ENCODE measurements at places on chromosomes 4 and X.

DNA sequence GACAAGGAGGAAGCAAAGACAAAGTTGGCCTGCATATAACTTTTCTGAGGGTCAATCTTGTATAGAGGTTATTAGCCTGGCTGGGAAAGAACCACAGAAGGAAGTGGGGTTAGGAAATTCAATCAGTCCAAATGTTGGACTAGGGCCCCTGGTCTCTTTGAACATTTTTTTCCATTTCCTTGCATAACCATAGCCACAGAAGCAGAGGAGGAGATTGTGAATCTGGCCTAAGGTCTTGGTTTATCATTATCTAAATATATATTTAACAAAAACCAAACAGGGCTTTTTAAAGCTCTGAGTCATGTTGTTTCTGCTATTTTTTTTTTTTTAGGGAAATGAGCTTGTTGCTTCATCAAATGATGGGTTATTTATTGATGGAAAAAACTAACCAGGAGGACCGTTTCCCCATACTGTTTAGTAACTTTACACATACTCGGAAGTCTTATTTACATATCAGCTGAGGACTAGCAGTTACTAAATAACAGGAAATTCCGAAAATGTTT is 97.7 kb upstream of the ACSL4 start:
- no peak for DNase-seq

DNA sequence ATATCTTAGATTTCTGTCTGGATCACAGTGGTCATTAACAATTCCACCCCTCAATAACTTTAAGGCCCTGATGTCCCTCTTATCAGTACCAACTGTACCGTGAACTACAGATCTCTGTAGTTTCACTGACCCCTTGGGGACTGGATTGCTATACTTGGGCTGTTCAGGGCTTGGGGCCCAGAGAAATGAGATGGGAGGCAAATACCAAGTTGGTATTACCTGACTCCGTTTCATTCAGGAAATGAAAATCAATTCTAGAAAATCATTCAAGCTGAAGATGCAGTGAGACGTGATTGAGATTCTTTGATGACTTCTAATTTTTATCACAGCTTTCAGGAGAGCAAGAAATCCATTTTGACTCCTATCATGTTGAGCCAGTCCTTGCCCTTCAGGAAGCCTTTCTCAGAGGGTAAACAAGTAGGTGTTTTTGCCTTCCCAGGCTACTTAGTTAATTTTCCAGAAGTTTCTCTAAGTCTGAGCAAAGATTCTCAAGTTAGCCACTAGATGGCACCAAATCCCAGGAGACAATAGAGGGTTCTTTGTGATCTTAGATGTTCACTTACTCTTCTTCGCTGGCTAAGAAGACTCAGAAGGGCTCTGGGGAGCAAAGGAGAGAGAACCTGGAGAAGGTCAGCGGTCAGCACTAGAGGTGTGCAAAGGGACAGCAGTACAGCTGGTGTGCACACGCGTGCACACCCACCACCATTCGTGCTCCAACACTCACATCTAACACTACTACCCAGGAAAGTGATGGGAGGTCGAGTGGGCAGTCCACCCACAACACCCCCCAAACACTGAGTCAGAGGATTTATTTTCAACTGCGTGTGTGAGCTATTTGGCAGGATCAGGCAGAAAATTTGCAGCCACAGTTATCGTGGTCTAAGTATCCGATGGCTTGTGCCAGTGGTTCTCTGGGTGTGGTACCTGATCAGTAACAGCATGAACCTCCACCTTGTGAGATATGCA is 7.4 kb downstream of the HNRNPH2 start:
- DNase-seq: no peak

- no peak for DNase-seq
Measured at GRCh38 chr4:121651597-121651996, 45.2 kb downstream of the ANXA5 start.

- no peak for DNase-seq
Measured at GRCh38 chr4:165385126-165385525, 6.3 kb downstream of the CPE start.

DNA sequence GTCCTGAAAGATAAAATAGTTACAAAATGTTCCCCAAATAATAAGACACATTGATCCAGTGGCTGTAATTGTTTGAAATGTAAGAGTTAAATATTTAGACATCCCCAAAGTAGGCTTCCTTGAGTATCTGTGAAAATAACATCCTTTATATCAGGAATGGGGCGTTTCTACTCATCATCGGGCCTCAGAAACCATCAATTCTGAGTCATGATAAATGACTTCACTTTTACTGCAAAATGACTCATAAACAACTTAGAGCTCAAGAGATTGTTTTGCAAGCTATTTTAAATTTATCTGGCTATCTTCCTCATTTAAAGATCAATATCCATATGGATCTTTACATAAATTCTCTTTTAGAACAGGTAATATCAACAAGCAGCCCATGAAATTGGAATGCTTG is 369.4 kb upstream of the CNKSR2 start:
- DNase-seq: no peak

All from stimulated activated CD8-positive, alpha-beta memory T cell treated with anti-CD3 and anti-CD28 coated beads, Interleukin-2, amount 100 ng/mL, for 1 hour (primary cell).